ENCODE measurements at places on chromosomes 12 and 14. TPM values are rescaled to one million over a fixed set of nuclear protein-coding genes. Genes with fewer than 3 reads are reported as not detected.

Gene NFE2
- 0.43 TPM for total RNA-seq

Gene KCNMB4
- 4.2 TPM for total RNA-seq

Gene ACSS3
- 26.8 TPM for total RNA-seq

Gene NYNRIN
- 11.6 TPM for total RNA-seq

Gene TAS2R9
- total RNA-seq, result not detected

Gene SOAT2
- total RNA-seq, result not detected

Gene GZMB
- not detected for total RNA-seq

Gene CLEC4E
- not detected for total RNA-seq

Gene GLIPR1L1
- total RNA-seq, result not detected

Gene AMN
- under 0.01 TPM for total RNA-seq

Gene ADAM21
- total RNA-seq, result 0.43 TPM

Gene ATL1
- 6.9 TPM for total RNA-seq

Gene CAPZA3
- not detected for total RNA-seq

Gene GZMH
- not detected for total RNA-seq

Gene NEMP1
- 10.0 TPM for total RNA-seq

Gene GPRC5D
- total RNA-seq, result not detected

Gene IL23A
- not detected for total RNA-seq

Gene NEUROD4
- total RNA-seq, result not detected

Gene EID3
- 25.0 TPM for total RNA-seq

Gene FAR2
- 5.6 TPM for total RNA-seq

Gene MAP3K9
- total RNA-seq, result under 0.01 TPM

Gene SPIC
- not detected for total RNA-seq

Gene SPRYD3
- 19.4 TPM for total RNA-seq

Gene TESPA1
- total RNA-seq, result not detected

Gene RPS6KA5
- total RNA-seq, result 0.86 TPM

Gene RNASE3
- not detected for total RNA-seq

Gene NPAS3
- 0.86 TPM for total RNA-seq

Data from fibroblast of villous mesenchyme (primary cell).